Cerebellar nuclear complex (tissue), 1 donor: ENCODE measurements at places on chromosomes 7 and 10.

DNA sequence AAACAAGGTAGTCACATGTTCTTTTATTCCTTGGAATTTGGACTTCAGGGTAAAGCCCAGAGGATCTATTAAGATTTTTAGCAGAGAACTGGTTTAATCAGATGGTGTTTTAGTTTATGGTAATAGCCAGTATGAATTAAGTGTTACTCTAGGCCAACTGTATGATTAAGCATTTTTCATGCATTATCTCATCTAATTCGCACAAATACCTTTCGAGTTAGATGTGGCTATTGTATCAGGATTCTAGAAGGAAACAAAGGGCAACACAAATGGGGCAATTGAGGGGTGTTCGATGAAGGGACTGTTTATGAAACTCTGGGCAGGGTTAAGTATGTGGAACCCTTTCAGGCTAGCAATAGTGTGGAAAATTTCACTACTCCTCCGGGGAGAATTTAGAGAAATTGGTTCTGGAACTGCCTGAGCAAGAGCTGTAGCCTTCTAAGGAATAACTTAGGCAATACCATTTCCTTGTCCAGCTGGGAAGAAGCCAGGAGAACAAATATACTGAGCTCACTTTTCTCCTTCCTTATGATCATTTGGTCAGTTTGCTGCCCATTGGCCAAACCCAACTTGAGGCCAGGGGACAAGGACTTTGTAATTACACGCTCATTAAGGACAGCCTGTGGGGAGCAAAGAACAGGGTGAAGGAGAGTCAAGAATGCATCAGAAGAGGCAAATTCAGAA is 319.0 kb upstream of the FZD1 start:
- DNase-seq, result no peak

- DNase-seq, result no peak
Measured at GRCh38 chr7:149284343-149284742, 22.3 kb downstream of the ZNF783 start.

DNA sequence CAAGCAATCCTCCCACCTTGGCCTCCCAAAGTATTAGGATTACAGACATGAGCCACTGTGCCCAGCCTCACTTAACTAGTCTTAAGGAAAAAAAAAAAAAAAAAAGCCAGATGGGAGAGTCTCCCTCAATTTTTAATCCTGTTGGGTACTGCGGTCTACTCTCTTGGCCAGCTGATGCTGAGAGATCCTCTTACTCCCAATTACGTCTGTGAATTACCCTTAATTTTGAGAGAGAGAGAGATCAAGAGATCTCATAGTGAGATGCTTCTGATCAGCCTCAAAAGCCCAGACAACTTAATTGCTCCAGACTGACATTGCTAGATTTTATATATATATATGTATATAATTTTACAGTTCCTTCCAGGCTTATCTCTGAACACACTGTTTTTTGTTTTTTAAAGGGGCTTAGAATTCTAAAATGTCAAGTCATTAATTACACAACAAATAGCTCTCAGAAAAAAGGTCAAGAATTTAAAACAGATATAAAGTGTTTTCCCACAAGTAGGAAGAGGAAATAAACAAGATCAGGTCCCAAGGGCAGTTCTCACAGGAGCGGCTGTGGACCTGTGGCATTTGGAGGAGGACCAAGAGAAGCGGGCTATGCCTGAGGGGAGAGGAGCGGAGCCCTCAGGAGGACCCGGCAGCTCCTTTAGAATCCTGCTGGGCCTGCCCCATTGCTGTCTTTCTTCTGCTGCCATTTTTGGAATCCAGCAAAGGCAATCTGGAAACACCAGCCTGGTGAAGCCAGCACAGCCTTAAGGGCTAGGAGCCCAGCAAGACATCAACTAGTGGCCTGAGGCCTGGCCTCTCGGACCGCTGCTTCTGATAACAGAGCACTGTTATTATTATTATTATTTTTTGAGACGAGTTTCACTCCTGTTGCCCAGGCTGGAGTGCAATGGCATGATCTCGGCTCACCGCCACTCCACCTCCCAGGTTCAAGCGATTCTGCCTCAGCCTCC is 30.1 kb downstream of the DENND2A start:
- no peak for DNase-seq

DNA sequence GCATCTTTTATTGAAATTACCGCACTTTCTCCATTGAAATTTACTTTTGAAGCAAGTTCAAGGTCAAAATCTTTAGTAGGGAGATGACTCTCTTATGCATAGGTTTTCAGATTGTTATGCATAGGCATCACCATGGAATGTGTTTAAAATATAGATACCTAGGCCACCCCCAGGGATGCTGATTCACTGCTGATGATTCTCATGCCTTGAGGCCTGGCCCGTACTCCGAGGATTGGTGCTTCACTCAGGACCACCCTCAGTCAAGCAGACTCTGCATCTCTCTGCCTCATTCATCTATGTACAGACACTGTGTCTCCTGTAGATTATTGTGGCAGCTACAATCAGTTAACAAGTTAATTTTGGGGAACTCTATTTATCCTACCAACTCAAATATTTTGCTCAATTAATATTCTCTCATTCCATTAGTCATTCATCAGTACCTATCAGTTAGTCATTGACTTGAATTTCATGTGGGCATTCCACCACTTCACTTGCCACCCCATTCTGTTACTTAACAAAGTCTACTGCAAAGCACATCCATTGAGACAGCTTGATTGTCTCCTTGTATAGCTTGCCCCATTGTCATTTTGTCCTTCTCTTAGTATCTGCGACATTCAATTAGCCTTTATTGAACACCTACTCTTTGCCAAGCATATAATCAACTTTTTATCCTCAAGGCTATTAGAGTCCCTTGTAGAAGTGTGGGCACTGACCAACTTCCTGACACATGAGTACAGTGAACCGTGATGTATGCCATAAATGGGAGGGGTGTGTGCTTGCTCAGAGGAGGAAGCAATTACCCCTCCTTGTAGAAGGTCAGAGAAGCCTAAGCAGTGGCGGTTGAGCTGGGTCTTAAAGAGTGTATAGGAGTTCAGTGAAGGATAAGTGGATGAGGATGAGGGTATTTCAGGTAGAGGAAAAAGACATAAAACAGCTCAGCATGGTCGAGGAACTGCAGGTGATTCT is 255.6 kb upstream of the BMPER start:
- no peak for DNase-seq

- no peak for DNase-seq
Measured at GRCh38 chr10:48913674-48914073, 26.0 kb downstream of the LRRC18 start.

DNA sequence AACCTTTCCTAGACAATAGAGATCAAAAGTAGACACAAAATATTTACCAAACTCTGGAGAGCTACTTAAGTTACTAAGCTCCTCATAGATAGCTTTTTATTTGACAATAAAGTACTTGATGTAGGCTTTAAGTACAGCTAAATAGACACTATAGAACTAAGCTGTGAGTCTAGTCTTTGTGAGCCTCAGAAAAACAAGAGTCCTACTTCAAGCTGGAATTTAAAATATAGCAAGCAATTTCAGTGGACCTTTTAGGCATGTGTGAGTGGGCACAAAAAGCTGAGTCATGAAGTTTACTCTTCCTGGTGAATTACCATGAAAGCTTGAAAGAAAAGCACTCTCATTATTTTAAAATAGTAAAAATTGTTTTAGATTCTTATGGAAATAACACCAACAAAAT is 76.1 kb downstream of the ADD3 start:
- no peak for DNase-seq

- DNase-seq, result no peak
Measured at GRCh38 chr10:36531621-36532020, 593.8 kb upstream of the ANKRD30A start.

- DNase-seq, result no peak
Measured at GRCh38 chr7:73442222-73442902, 8.8 kb downstream of the FZD9 start.

- DNase-seq, result no peak
Measured at GRCh38 chr7:139034336-139034735, 1.5 kb downstream of the ZC3HAV1L start.

DNA sequence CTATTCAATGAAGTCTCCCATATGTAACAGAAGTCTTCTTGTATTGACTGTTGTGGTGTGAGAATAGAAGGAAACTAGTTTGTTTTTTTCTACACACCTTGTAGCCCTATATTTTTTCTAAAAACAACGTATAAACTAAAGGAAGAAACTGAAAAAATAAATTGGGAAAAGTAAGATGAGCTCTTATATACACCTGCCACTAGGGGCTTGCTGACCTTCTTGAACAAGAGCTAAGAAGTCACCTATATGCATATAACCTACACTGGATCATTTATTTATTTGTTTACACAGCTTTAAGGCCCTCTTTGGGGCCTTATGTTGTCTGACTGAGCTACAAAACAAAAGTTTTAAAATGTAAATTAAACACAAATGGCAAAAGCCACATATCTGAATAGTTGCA is 383.0 kb downstream of the HPSE2 start:
- DNase-seq, result no peak

GRCh38 chr7:77327067-77327931 is 88.8 kb downstream of the GSAP start:
- DNase-seq, result no peak

- DNase-seq, result no peak
Measured at GRCh38 chr10:49086889-49087288, 28.4 kb downstream of the VSTM4 start.

GRCh38 chr7:18541181-18541870 is 45.8 kb downstream of the HDAC9 start:
- DNase-seq, result no peak

DNA sequence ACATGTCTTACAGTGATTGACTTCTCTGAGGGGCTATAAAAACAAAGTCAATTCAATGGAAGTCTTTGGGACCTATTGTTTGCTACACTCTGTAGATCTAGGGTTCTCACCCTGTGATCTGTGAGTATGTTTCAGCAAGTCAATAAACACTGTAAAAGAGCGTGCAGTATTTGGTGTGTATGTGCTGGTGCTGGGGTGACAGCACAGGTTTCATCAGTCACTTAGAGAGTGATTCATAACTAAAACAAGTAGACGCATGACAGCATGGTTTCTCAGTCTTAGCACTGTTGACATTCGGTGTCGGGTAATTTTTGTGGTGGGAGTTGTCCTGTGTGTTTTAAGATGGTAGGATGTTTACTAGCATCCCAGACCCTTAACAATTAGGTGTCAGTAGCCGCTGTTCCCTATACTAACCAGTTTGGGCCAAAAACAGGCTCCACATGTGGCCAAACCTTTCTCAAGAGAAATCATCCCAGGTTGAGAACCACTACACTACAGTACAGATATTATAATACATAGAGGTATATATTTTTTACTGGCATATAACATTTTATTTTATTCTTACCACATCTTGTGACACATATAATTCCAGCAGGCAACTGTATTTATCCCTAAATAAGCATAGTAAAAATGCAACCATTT is 411.8 kb downstream of the ARL4A start:
- no peak for DNase-seq

DNA sequence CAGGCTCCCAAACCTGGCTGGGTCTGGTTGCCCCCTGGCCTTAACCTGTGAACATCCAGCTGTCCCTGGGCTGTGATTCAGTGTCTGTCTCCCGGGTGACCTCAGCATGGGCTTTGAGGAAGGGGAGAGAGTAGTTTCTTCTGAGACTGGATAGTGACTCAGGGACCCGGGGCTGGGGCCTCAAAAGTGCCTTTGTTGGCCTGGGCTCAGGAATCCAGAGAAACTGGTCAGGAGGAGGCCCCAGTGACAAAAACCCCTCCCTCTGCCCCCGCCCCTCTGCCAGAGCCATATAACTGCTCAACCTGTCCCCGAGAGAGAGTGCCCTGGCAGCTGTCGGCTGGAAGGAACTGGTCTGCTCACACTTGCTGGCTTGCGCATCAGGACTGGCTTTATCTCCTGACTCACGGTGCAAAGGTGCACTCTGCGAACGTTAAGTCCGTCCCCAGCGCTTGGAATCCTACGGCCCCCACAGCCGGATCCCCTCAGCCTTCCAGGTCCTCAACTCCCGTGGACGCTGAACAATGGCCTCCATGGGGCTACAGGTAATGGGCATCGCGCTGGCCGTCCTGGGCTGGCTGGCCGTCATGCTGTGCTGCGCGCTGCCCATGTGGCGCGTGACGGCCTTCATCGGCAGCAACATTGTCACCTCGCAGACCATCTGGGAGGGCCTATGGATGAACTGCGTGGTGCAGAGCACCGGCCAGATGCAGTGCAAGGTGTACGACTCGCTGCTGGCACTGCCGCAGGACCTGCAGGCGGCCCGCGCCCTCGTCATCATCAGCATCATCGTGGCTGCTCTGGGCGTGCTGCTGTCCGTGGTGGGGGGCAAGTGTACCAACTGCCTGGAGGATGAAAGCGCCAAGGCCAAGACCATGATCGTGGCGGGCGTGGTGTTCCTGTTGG is at the start of gene CLDN4:
Gene CLDN4 (plus strand): TSS at position 316 of the 903 bp plus-strand sequence. CDS start 206 bp downstream, at position 522.
- no peak for DNase-seq

DNA sequence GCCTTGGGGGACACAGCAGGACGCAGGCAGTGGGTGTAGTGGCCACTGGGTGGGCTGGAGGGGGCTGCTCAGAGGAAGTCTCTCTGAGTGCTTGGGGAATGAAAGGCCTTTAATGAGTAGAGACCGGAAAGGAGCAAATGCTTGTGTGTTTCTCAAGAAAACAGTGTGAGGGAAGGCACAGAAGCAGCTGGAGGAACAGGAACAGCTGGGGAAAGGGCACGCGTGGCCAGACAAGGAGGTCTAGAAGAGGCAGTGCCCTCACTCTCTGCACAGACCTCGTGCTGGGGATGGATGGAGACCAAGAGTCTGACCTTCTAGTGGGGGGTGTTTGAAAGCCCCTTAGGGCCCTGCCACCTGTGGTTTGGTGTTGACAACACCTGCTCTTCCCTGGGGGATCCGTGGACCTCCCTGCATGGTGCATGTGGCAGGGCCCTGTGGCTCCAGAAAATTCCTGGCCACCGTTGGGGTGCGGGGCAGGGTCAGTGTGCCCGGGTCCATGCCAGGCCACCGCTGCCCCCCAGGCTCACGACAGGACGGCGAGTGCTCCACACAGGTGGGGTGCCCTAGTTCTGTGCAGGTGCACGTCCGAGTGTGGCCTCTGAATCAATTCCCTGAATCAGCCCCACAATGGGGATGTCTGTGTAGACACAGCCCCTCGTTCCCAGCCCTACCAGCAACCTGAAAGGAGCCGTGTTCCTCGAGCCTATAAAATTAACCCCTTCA is 25.9 kb upstream of the FAM20C start:
- no peak for DNase-seq

DNA sequence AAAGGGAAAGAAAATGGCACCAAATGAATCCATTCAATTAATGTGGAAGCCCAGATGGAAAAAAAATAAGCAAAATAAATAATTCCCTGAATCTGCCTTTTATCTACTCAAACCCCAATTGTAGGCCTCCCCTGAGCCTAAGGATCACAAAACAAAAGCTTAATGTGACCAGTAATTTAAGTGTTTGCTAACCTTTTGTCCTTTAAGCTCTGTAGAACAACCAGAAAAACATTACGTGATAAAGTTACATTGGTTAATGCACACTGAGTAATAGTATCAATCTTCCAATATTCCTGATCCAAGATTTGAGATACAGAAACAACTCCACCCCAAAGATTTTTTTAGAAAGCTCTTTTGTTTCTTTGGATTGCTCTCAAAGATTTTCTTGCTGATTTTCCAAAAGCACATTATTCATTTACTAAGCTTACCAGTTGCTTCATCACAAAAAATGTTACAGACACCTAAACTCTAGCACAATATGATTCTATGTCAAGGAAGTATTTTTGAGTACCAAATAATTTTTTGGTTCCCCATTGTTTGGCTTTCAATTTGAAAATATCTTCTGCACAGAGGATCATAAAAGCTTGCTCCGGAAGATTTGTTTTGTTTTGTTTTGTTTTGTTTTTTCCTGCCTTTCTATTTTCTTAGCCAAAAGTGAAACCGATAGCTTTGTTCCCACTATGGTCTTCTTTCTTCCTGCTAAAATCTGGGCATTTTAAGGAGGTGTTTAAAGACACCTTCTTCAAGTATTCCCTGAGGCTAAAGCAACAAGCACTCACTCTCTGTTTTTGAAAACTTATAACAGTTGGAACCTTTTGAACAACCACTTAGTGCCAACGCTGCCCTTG is 54.2 kb downstream of the TRIL start:
- DNase-seq, result no peak

GRCh38 chr7:90816511-90817142 is 220.5 kb downstream of the CDK14 start:
- no peak for DNase-seq
